ENCODE measurements at places on chromosomes 6 and 20.

- DNase-seq: no peak
These were observed 29.1 kb upstream of the PKIG start for GRCh38 chr20:44552950-44553908.

GRCh38 chr20:46928580-46929132 is 34.0 kb downstream of the EYA2 start:
- DNase-seq: no peak

GRCh38 chr6:3714768-3715167 is 36.7 kb downstream of the PXDC1 start:
- DNase-seq: no peak

DNA sequence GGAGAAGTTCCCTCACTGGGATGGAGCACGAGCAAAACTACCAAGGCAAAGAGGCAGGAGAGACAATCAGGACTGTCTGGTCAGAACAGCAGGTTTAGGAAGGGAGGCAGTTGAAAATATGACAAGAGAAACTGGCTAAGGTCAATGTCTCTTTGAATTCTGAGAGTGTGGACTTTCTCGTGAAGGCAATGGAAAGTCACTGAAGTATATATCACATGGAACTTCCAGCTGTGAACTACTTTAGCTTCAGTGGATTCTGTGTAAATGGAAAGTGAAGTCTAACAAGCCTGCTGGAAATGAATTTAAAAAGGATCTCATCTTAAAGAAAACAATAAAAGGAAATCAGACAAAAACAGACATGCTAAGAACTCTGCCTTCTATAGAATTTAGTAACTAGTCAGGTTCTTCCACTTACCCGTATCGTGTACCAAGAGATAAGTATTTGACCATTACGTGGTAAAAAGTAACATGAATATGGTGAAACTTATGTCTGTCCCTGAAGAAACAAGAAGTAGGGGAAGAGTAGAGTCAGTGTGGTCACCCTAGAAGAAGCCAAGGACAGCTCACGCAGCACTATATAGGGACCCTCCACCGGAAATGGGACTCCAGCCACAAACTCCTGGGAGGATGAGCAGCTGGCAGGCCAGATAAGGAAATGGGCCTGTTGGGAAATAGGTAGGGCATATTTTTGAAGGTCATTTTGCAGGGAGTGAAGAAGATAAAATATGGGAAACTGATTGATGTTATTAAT is 123.4 kb downstream of the MAP7 start:
- peak; percentile 24 for DNase-seq

DNA sequence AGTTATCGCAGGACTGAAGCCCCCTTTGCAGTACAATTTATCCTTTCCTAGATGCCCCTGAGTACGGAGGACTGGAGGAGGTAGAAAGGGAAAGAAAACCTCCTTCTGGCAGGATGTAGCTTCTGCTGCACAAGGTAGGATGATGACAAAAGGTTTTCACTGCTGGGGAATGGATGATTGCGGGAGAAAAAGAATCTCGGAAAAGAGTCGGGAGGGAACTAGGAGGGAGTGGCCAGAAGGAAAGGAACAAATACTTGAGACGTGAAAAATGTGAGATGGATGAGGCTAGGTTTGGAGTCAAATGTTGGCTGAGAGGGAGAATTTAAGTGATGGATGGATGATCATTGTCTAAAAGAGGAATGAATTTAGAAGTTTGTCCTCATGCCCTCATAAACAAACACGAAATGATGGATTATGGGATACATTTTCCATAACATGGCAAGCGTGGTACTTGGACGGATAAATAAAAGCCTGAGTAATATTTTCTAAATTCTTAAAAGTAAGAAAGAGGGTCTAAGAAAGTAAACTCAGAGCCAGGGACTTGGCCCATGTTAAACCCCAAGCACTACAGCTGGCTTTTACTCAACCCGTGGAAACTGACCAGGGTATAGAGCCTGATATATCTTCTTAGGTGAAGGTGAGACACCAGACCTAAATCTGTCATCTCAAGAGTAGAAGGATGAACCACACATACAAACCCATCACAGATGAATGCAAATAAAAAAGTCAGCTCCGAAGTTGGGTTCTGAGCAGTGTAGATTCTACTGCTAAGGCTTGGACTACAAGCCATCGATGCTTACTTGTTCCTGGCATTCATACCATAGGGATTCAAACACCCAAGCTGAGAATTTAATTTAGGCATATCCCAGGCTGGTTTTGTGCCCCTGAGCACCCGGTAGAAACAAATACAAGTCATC is 72.4 kb downstream of the HFE start:
- DNase-seq: peak; percentile 8

GRCh38 chr20:17593902-17594301 is 24.0 kb downstream of the DSTN start:
- no peak for DNase-seq

GRCh38 chr6:169561665-169562064 is 140.2 kb downstream of the WDR27 start:
- no peak for DNase-seq

GRCh38 chr6:47520282-47520681 is 42.7 kb downstream of the CD2AP start:
- no peak for DNase-seq

GRCh38 chr6:119858901-119859300 is 509.3 kb upstream of the MAN1A1 start:
- no peak for DNase-seq

- DNase-seq: no peak
These were observed 21.6 kb downstream of the KCNB1 start for GRCh38 chr20:49460916-49461315.

GRCh38 chr20:18831830-18832499 is 18.4 kb downstream of the SCP2D1 start:
- DNase-seq: peak; percentile 79

DNA sequence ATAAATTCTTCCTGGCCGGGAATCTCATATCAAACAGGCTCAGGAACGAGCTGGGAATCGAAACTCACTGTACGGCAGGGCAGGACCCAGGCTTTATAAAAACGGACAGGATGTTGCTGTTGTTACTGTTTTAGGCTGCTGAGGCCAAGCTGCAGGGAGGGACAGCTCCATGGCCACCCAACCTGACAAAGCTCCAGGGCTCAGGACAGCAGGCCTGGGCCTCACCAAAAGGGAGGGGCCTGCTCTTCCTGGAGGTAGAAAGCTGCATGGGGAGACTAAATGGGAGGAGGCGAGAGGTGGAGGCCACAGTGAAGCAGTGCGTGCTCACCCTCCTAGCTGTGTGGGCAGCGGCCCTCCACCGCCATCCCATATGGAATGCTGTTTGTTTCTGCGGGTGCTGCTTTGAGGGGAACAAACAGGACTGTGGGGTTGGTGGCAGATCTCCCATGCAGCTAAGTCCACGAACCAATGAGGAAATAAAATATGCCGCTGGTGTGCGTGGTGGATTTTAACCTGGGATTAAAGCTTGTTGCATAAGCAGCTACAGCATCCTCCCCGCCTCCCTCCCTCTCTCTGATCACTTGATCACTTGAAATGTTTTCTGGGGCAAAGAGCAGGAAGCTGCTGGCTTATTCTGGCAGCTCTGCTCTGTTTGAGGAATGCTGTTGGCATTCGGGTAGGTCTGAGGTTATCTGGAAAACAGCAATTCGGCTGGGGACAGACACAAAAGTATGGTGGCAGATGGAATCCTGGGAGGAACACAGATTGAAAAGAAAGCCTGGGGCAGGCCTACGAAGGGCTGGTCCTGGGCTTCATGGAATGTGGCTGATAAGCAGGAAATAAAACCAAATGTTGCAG is 2.4 kb upstream of the ZMYND8 start:
- DNase-seq: peak; percentile 85
